Glutamatergic neuron (in vitro differentiated cells): ENCODE measurements at places on chromosomes 1 and 21. TPM values are rescaled to one million over a fixed set of nuclear protein-coding genes. Genes with fewer than 3 reads are reported as not detected.

ZBTB8A gene
- 12.0 TPM for total RNA-seq

RAB7B gene
- total RNA-seq: not detected

DNA sequence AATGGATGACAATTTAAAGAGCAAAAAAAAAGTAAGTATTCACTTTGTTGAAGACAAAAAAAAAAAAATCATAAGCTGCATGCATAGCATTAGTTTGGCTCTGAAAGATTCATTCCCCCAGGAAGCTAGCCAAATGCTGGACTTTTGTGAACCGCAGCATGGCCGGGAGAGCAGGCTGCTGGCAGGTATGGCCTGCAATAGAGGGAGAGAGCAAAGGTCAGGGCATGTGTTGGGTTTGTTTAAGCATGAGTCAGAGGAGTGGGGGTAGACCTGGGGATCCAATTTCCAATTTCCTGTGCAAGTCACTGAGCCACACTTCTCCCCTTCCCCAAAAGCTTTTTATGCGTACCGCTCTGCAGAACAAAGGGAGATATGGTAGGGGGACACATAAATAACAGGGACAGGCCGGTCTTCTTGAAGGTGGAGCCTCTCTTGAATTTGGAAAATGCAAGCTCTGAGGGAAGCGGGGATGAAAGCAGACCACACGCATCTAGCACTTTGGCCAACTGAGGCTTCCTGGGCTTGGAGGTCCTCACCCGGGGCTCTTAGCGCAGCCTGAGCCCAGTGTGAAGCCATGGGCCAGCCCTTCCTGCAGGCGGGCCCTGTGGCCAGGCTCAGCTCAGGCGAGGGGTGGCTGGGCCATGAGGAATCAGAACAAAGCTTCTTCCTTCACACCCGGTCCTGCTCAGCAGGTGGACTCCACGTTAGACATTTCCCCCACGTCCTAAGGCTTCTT lies 171.1 kb downstream of the TOMM20 start:
- no peak for DNase-seq

GRCh38 chr1:214427871-214428277 lies 123.5 kb downstream of the PTPN14 start:
- DNase-seq: no peak

GRCh38 chr1:115300087-115300876 lies 37.8 kb downstream of the NGF start:
- DNase-seq: no peak

RNU1-4 gene
- total RNA-seq: 3,598 TPM

FUCA1 gene
- total RNA-seq: 8.8 TPM

- DNase-seq: no peak
These were observed 7.5 kb downstream of the S100A11 start for GRCh38 chr1:152029144-152029928.

GRCh38 chr1:184362876-184363275 lies 24.0 kb upstream of the C1orf21 start:
- DNase-seq: no peak

ANKRD35 gene
- total RNA-seq: 2.1 TPM

DNA sequence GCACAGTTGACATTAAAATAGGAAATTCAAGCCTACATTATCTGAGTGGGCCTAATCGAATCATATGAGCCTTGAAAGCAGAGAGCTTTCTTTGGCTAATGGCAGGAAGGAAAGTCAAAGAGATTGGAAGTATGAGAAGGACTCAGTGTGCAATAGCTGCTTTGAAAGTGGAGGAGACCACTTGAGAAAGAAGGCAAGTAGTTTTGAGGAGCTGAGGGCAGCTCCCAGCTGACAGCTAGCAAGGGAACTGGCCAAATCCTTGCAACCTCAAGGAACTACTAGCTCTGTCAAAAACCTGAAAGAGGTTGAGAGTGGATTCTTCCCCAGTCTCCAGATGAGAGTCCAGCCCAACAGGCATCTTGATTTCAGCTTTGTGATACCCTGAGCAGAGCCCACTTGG lies 149.0 kb upstream of the CACYBP start:
- no peak for DNase-seq

IQCC gene
- total RNA-seq: 2.7 TPM

DNA sequence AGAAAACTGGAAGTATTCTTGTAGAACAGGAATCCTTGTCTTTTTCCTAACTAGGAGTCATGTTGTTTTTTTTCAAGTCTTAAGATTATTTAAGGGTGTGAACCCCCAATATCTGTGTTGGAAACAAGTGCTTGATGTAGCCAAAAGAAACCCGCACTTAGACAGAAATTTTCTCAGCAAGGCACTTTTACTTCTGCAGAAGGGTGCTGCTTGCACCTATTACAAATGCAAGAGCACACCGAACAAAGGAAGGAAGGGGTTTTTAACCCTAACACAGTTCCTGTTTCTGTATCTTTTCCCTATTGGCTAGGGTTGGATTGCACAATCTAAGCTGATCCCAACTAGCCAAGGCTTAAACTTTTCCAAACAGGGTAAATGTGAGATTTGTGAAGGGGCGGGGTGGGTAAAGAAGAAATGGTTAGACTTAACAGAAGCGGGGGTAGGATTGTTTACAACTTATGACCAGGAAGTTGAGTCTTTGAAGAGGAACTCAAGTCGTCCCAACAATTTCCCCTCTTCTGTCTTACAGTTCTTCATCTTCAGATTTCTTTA lies 75.1 kb downstream of the ZFYVE9 start:
- DNase-seq: no peak

ZNF683 gene
- not detected for total RNA-seq

OR2T33 gene
- not detected for total RNA-seq

GRCh38 chr21:37566790-37567615 lies 200.4 kb downstream of the DYRK1A start:
- no peak for DNase-seq

DNA sequence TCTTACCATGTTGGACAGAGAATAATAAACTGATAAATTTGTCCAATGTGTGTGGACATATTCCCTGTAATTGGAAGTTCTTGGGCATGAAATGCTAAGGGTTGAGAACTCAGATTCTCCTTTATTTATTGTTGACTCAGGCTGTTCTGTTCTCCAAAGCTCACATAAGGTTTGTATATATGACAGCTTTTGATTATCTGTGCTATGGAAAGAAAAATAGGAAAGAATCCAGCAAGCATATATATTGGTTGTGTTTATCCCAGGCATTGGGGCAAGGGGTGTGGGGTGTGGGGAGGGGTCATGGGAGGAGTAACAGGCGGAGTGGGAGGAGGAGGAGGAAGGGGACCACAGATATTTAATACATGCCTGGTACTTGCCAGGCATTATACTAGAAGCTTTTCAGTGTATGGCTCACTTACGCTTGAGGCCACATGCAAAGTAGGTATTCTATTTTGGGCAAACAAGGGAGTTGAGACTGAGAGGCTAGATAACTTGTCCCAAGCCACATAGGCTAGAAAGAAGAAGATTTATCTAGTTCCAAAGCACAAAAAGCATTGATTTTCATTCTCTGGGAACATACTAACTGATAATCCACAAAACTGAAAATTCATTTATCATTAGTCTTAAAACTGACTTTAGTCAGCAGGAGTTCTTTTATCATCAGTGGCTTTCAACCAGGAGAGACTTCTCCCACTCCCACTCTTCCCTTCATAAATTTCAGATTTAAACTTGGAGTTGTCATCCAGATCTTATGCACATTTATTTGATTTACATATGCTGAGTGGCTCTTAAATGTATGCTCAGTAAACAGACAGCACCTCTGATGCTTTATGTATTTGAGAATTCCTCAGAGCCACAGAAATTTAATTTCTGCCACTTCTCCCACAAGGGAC lies 27.2 kb downstream of the NGF start:
- DNase-seq: no peak

HSD3B1 gene
- total RNA-seq: not detected

S100A7 gene
- total RNA-seq: not detected

- no peak for DNase-seq
These were observed 611.4 kb upstream of the USP24 start for GRCh38 chr1:55826381-55827080.

DNA sequence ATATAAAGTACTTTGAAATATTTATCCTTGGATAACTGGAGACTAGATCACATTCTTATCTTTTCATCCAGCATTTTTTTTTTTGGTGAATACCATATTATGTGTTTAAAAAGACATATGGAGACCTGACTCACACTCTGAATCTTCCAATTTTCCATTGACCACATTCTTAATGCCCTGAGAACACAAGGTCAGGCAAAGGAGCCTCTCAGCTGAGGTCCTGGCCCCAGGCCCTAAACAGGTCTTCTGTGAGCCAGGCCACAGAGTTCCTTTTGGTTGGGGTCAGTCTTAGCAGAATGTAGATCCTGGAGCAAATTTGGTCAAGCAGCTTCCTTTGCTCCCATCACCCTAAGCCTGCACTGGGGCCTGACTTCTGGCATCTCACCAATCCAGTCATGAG lies 390.1 kb upstream of the ST6GALNAC5 start:
- DNase-seq: no peak

- no peak for DNase-seq
These were observed 30.7 kb downstream of the DMBX1 start for GRCh38 chr1:46520063-46520911.

DNA sequence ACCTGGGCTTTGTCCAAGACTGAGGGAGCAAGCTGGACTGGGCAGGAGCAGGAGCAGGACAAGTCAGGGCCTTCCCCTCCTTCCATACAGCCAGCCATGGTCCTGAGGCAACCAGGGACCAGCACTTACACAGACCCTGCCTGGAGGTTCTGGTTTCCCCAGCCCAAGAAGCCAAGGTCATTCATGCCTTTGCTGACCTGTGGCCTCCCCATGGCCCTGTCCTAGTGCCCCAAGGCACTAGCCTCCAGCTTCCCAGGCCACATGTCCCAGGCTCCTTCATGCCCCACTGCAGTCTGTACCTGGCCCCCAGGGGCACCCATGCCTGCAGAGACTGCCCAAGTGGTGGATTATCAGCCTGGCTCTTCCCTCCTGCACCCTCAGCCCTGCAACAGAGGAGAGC lies 243.9 kb downstream of the TOMM20 start:
- DNase-seq: no peak

OR2T11 gene
- total RNA-seq: not detected

DNA sequence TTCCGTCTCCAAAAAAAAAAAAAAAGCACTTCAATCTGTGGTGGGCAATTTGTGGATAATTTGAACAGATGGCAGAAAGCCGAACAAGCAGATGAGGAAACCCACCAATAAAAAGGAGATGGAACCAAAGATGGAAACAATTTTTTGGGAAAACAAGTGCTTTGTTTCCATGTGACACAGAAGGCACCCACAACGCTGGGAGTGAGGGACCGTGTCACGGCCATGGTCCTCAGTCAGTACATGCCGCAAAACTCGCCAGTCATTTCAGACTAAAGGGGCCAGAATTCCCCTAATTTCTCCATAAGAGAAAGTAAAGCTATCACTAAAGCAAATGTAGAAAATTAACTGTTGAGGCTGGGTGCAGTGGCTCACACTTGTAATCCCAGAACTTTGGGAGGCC lies 5.0 kb downstream of the CCNL2 start:
- no peak for DNase-seq

DNA sequence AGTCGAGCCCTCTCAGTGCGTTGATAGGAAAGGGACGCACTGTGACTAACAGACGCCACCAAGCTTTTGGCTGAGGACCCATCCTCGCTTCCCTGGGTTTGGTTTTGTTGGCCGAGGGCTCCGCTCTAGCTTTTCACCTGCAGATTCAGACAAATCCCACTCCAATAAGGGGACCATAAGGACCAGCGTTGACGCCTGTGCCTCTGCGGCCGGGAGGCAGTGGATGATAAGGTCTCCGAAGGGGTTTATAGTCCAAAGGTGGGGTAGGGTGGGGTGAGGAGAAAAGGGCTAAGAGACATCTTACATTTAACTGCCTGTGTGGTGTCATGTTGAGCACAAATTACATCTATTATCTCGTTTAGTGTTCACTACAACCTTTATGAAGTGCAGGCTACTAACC lies 760 bp downstream of the PEX14 start:
- DNase-seq: no peak

GRCh38 chr1:240093120-240093961 lies 1.7 kb downstream of the FMN2 start:
- DNase-seq: peak; percentile 49

GRCh38 chr21:29182691-29183092 lies 52.2 kb downstream of the MAP3K7CL start:
- no peak for DNase-seq

GRCh38 chr21:21606041-21606440 lies 607.8 kb downstream of the NCAM2 start:
- no peak for DNase-seq

GRCh38 chr1:14572861-14573260 lies 25.6 kb upstream of the KAZN start:
- no peak for DNase-seq

GRCh38 chr1:90045853-90046563 lies 51.1 kb downstream of the ZNF326 start:
- peak; percentile 54 for DNase-seq

- no peak for DNase-seq
These were observed 19.5 kb downstream of the ATF3 start for GRCh38 chr1:212628046-212628445.

OR2T29 gene
- total RNA-seq: not detected

FAM72D gene
- total RNA-seq: 0.61 TPM

CD5L gene
- not detected for total RNA-seq

GRCh38 chr1:42422737-42423136 lies 33.1 kb downstream of the ZMYND12 start:
- no peak for DNase-seq
